AG09319 (cell line): ENCODE measurements at places on chromosomes 4 and X.

DNA sequence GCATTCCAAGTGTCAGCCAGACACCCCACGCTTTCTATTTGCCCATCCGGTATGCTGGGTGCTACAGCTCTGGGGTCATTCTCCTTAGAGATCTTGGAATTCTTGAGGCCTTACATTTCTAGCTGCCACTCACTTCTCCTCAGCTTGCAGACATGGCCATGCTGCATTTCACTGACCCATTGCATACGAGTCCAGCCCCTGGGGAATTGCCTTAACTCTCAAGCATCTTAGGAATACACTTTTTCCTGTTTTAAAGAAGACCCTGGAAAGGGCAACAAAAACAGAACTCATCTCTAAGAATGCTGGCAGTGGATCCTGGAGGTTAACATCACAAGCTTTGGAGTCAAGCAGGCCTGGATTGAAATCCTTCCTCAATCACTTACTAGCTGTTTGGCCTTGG lies 122.0 kb upstream of the LNX1 start:
- no peak for DNase-seq

DNA sequence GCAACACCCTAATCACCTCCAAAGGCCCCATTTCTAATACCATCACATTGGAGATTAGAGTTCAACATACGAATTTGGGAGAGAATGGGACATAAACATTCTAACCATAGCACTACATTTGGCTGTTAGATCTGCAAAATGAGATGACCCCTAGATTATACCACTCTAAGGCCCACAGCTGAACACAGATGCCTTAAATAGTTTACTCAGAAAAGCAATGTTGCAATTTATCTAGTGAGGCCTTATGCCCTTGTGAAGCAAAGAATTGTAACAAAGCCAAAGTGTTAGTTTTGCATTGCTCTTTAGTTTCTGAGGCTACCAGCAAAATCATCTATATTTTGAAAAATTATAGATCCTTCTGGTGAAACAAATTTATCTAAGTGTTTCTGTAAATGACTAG lies 31.6 kb upstream of the ARHGEF6 start:
- DNase-seq, result no peak

DNA sequence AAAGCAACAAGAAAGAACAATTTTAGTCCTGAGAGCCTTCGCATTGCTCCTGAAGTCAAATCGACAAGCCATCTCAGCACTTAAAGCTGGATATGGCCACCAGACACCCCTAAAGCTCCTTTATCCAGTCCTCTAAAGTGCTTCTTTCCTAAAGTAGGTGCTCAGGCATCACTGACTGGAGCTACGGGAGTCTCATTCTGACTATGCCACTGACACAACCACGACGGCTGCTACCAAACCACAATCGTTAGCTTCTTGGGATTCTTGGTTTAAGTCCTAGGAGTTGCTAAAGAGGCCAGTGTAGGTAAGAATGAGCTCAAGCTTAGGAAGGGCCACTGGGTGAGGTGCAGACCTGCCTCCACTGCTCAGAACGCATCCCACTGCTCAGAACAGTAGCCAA lies 1.0 kb downstream of the SLC10A6 start:
- no peak for DNase-seq

DNA sequence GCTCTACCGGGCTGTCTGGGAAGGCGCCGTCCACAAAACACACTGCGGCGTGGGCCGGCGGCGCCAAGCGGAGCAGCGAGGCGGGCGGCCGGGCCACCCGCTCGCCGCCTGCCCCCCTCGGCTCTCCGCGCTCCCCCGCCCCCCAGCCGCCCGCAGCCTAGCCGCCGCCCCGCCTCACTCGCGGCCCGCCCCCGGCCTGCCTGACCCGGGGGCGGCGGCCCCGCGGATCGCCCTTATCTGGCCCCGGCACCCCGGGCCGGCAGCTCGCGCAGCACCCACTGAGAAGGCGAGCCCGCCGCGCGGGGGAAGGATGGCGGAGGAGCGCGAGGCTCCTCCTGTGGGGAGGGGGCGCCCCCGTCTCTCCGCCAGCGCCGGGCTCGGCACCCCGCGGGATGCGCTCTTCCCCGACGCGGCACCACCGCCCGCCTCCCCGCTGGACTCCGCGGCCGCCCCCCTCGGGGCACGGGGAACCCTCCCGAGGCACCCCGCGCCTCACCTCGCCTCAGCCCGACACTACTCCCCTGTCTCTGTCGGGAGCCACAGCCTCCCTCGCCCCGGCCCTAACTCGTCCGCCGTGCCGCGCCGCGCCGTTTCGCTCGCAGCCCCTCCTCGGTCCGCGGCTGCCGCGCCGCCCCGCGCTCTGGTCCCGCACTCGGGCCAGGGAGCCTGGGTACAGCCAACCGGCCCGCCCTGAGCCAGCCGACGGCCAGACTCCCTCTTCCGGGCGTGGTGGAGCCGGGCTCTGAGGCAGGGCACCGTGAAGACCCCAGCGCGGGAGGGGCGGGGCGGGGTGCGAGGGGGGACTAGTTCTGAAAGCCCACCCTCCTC lies 566 bp downstream of the ATP11C start:
- DNase-seq, result peak; percentile 5

DNA sequence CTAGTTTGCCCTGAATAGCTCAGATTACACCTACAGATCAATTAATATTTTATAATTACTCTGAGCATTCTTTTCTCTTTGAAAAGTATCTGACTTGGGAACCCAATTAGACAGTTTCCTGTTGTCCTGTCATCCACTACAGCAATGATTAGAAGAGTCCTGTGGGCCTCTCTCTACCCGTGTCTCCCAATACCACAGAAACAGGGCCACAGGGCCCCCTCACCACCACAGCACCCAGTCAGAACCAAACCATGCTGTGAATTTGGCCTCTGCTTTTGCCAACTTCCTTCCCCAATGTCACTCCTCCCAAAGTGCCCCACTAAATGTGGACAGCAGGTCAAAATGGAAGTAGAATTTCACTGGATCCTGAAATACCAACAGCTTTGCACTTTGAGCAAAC lies 10.3 kb downstream of the USP46 start:
- no peak for DNase-seq

GRCh38 chr4:137203601-137204000 lies 328.7 kb downstream of the PCDH18 start:
- peak; percentile 32 for DNase-seq

DNA sequence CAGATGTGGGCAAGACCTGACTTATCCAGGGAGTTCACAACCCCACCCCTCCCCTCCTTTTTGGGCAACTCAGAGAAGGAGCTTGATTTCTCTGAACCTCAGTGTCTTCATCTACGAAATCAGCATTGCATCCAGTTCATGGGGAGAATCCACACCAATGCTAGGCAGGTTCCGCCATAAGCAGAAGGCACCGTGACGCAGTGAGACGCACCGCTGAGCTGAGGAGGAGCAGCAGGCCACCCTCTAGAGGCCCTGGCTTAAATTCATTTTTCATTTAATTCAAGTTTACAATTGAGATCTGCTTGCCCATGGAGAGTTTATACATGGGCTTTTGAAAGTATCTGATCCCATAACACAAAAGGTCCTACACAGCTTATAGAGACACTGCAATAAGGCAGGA lies 55.7 kb downstream of the CPZ start:
- no peak for DNase-seq

DNA sequence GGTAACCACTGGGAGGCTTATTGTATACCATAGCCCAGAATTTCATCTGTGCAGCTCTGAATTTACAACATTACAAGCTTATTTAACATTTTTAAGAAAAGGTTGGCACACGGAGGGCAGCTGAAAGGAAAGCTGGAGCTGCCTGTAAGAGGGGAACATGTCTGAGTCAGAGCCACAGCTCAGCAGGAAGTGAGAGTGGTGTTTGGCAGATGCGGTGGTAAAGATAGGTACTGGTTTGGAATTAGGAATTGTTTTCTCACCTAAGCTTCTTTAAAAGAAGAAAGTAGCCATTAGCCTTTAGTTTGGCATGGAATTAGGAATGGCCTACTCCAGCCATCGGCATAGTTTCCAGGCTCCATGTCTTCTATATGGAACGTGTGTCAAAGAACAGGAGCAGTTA lies 172.5 kb upstream of the ANXA3 start:
- no peak for DNase-seq
